Muscle of arm (tissue), 14 donors: ENCODE measurements at places on chromosomes 6 and 20. TPM values are rescaled to one million over a fixed set of nuclear protein-coding genes. Genes with fewer than 3 reads are reported as not detected.

GRCh38 chr6:3176562-3177355, 19.4 kb upstream of the TUBB2A start:
- DNase-seq = no peak

- no peak for DNase-seq
Measured at GRCh38 chr6:170434821-170435155, 118.3 kb downstream of the PSMB1 start.

- no peak for DNase-seq
Measured at GRCh38 chr20:53899351-53900167, 170.8 kb downstream of the BCAS1 start.

GRCh38 chr6:163375361-163375760, 39.2 kb upstream of the QKI start:
- no peak for DNase-seq

DNA sequence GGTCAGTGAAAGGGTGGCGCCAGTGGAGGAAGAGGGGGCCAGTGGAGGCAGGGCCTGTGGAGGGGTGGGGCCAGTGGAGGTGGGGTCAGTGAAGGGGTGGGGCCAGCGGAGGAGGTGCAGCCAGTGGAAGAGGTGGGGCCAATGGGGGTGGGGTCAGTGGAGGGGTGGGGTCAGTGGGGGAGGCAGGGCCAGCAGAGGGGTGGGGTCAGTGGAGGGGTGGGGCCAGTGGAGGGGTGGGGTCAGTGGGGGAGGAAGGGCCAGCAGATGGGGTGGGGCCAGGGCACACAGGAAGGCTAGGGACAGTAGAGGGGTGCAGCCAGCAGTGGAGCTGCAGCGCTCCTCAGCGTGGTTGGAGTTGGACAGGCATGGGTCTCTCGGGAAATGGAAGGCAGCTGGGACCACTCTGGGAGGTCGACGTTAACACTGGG, 18.7 kb downstream of the ADRM1 start:
- DNase-seq = no peak

- no peak for DNase-seq
Measured at GRCh38 chr6:34836451-34836850, 44.6 kb downstream of the BLTP3A start.

Gene MMS22L
- polyA plus RNA-seq = 8.9 TPM
